ENCODE measurements at places on chromosomes 5 and 9.
A peak's percentile ranks its signal among the peaks of the same experiment; 100 is the strongest.

GRCh38 chr5:112125903-112126302 lies 293.2 kb downstream of the EPB41L4A start:
- no peak overlapping the region for H3K4me3 ChIP-seq
- DNase-seq: no peak
- no peaks in the 10 kb centered on the region for H3K4me1 ChIP-seq
- H3K27ac ChIP-seq: no peak overlapping the region
- H3K27me3 ChIP-seq: no peaks in the 10 kb centered on the region

DNA sequence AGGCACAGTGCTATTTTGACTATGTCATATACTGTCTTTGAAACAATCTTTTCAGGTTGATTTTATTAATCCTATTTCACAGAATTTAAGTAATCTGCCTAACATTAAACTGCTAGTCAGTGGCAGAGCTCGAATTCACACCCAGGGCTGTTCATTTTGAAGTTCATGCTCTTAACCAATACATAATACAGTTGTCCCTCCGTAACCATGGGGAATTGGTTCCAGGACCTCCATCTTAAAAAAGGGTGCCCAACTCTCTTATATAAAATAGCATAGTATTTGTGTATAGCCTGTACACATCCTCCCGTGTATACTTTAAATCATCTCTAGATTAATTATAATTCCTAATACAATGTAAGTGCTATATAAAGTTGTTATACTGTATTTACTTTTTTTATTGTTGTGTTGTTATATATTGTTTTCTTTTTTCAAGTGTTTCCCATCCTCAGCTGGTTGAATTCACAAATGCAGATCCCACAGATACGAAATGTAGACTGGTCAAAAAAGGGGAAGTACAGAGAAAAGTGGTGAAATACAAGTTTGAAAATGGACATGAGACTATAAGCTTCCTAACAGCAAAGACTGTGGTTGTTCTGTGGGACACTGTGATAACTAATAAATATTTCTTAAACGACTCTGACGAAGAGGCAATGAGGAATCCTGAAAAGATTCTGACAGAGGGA lies 18.3 kb downstream of the RFX3 start:
- H3K27me3 ChIP-seq: no peaks in the 10 kb centered on the region
- DNase-seq: no peak
- no peak overlapping the region for H3K4me3 ChIP-seq
- no peaks in the 10 kb centered on the region for H3K36me3 ChIP-seq
- peak overlapping the region; percentile 40 for H3K27ac ChIP-seq
- peaks cover 9% of the 10 kb centered on the region for H3K4me1 ChIP-seq

DNA sequence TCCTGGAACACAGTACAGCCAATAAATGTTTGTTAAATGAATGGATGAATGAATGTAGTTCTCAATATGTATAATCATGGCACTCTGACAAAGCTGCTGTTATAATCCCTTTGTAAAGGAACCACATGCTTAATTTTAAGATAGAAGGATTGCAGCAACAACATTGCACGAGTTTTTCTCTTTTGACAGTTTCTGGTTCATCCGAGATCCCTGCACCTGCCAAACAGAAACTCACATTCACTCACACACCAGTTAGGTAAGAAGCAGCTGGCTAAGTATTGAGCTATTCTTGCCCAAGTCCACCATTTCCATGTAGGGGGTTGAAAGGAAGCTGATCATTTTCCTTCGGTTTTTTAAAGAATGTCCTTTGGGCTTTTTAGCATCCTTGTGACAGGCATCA lies 133.7 kb upstream of the MAP1B start:
- H3K27me3 ChIP-seq: no peaks in the 10 kb centered on the region
- no peak overlapping the region for H3K4me3 ChIP-seq
- no peak for DNase-seq

GRCh38 chr9:34170237-34170991 lies 8.4 kb upstream of the UBAP1 start:
- peak overlapping the region; percentile 38 for H3K27ac ChIP-seq
- peaks cover 12% of the 10 kb centered on the region for H3K4me1 ChIP-seq
- DNase-seq: no peak
- no peaks in the 10 kb centered on the region for H3K27me3 ChIP-seq
- no peak overlapping the region for H3K4me3 ChIP-seq

GRCh38 chr9:135373151-135373685 lies 106.4 kb upstream of the PPP1R26 start:
- no peaks in the 10 kb centered on the region for H3K4me1 ChIP-seq
- no peaks in the 10 kb centered on the region for H3K36me3 ChIP-seq
- no peak for DNase-seq
- H3K27me3 ChIP-seq: peaks cover 3% of the 10 kb centered on the region
- H3K27ac ChIP-seq: no peak overlapping the region

GRCh38 chr9:136254381-136255165 lies 9.0 kb upstream of the QSOX2 start:
- H3K4me1 ChIP-seq: no peaks in the 10 kb centered on the region
- H3K36me3 ChIP-seq: no peaks in the 10 kb centered on the region
- H3K27me3 ChIP-seq: peaks cover 39% of the 10 kb centered on the region
- no peak overlapping the region for H3K4me3 ChIP-seq
- no peak for DNase-seq

- no peak for DNase-seq
- H3K27ac ChIP-seq: no peak overlapping the region
- no peaks in the 10 kb centered on the region for H3K36me3 ChIP-seq
- no peaks in the 10 kb centered on the region for H3K27me3 ChIP-seq
- no peaks in the 10 kb centered on the region for H3K4me1 ChIP-seq
- H3K4me3 ChIP-seq: no peak overlapping the region
Observed at GRCh38 chr9:111836311-111836710, 41.6 kb upstream of the SHOC1 start.

DNA sequence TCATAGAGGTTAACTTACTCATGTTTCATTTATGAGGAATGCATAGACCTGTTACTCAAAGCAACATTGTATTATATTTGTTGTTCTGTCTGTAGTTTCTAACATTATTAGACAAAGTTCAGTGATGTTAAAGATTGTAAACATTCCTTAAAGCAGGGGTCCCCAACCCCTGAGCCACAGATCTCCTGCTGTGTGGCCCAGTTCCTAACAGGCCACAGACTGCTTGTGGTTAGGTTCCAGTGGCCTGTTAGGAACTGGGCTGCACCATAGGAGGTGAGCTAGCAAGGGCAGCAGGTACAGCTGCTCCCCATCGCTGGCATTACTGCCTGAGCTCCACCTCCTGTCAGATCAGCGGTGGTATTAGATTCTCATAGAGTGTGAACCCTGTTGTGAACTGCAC lies 181.1 kb downstream of the KDM4C start:
- DNase-seq: no peak
- H3K36me3 ChIP-seq: no peaks in the 10 kb centered on the region
- peaks cover 5% of the 10 kb centered on the region for H3K4me1 ChIP-seq

DNA sequence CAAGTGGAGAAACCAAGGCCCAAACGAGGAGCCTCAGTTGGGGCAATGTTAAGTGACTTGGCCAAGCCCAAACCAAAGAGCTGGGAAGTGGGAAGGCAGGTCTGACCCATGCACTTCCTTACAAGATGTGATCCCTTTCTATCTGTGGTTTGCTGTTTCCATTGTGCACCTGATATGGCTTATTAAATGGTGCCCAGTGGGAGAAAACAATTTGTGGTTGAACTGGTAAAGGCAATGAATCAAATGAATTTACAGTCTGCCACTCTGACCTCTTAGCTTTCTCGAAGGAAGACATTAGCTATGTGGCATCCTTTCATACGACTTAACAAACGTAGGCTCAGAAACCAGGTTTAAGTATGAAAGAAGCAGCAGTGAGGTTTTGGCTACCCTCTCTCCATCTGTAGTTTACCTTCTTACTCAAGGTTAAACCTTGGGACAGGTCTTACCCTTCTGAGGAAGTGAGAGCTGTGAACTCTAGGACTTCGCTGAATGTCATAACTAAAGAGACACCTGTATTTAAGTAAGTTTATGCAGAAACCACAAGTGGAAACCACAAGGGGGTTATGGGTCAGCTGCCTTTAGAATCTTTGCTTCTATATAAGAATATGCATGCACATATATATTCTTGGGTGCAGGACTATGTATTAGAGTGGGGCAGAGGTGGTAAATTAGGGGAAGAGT lies 100.5 kb upstream of the SPATA31D4 start:
- no peaks in the 10 kb centered on the region for H3K36me3 ChIP-seq
- peaks cover 5% of the 10 kb centered on the region for H3K4me1 ChIP-seq
- no peak overlapping the region for H3K27ac ChIP-seq
- H3K4me3 ChIP-seq: no peak overlapping the region

GRCh38 chr5:126483156-126483555 lies 59.9 kb downstream of the GRAMD2B start:
- H3K27me3 ChIP-seq: no peaks in the 10 kb centered on the region
- no peak overlapping the region for H3K27ac ChIP-seq
- DNase-seq: no peak
- H3K4me3 ChIP-seq: no peak overlapping the region

DNA sequence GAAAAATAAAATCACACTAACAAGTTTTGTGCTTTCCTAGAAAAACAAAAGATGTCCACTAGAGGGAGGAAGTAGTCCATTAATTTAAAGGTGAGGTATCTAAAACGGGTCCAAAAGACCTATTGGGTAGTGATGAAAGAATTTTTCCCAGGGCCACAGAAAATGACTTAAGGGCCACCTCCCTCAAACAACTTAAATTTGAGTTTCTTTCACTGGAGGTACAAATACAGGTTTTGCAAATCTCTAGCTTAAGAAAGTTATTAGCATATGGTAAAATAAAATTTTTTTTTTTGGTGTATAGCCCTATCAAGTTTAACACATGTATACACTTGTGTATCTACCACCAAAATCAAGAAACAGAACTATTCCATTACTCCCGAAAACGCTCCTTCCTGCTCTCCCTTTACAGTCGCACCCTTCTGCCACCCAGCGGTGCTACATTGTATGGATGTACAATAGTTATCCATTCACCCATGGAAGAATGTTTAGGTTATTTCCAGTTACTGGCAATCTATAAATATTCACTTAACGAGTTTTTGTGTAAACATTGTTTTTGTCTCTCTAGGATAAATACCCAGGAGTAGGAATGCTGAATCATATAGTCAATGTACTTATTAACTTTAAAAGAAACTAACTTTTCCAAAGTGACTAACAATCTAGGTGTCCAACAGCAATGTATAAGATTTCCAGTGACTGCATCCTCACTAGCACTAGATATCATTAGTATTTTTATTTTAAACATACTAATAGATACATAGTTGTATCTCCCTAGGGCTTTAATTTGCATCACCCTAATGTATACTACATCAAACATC lies 21.9 kb downstream of the DEPDC1B start:
- H3K4me3 ChIP-seq: no peak overlapping the region
- peaks cover 12% of the 10 kb centered on the region for H3K4me1 ChIP-seq
- H3K27me3 ChIP-seq: no peaks in the 10 kb centered on the region
- H3K36me3 ChIP-seq: no peaks in the 10 kb centered on the region
- peak overlapping the region; percentile 43 for H3K27ac ChIP-seq
- DNase-seq: peak; percentile 85

- DNase-seq: no peak
- no peak overlapping the region for H3K27ac ChIP-seq
- H3K4me1 ChIP-seq: no peaks in the 10 kb centered on the region
- no peaks in the 10 kb centered on the region for H3K36me3 ChIP-seq
- H3K27me3 ChIP-seq: no peaks in the 10 kb centered on the region
- no peak overlapping the region for H3K4me3 ChIP-seq
Observed at GRCh38 chr5:155316070-155316714, 302.6 kb downstream of the KIF4B start.

DNA sequence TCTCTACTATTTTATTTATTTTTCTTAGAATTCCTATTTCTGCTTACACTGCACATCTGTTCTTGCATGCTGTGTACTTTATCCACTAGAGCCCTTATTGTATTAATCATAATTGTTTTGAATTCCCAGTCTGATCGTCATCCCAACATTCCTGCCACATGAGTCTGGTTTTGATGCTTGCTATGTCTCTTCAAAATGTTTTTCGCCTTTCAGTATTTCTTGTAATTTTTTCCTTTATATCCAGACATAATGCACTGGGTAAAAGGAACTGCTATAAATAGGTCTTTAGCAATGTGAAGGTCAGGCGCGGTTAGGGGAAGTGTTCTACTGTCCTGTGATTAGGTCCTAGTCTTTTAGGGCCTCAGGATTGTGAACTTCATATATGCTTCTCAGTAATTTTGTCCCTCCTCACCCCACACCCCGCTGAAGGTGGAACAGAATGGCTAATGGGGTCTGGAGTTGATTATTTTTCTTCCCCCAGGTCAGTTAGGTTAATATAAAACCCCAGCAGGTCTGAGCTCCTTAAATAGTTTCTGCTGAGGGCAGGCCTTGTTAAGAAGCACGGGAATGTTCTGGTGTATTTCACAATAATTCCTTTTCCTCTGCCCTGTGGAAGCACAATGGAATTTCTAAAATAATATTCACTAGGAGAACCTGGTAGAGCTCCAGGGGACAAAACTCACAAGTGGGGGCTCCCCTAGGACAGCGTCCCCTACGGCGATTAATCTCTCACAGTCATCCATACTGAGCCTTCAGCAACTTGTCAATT lies 146.6 kb upstream of the TUT7 start:
- no peaks in the 10 kb centered on the region for H3K27me3 ChIP-seq
- H3K27ac ChIP-seq: peak overlapping the region; percentile 16
- H3K36me3 ChIP-seq: no peaks in the 10 kb centered on the region
- H3K4me1 ChIP-seq: no peaks in the 10 kb centered on the region
- no peak overlapping the region for H3K4me3 ChIP-seq

- H3K27ac ChIP-seq: peak overlapping the region; percentile 11
- H3K4me1 ChIP-seq: peaks cover 9% of the 10 kb centered on the region
- H3K27me3 ChIP-seq: no peaks in the 10 kb centered on the region
- DNase-seq: no peak
- no peaks in the 10 kb centered on the region for H3K36me3 ChIP-seq
Observed at GRCh38 chr9:116547729-116548426, 139.2 kb upstream of the TRIM32 start.

GRCh38 chr5:115458003-115458409 lies 86.6 kb downstream of the FEM1C start:
- H3K36me3 ChIP-seq: no peaks in the 10 kb centered on the region
- no peaks in the 10 kb centered on the region for H3K27me3 ChIP-seq
- H3K4me3 ChIP-seq: no peak overlapping the region
- H3K4me1 ChIP-seq: peaks cover 3% of the 10 kb centered on the region

- no peak overlapping the region for H3K27ac ChIP-seq
- no peak overlapping the region for H3K4me3 ChIP-seq
- H3K4me1 ChIP-seq: no peaks in the 10 kb centered on the region
- H3K36me3 ChIP-seq: no peaks in the 10 kb centered on the region
- no peaks in the 10 kb centered on the region for H3K27me3 ChIP-seq
Observed at GRCh38 chr5:166353580-166353979, 1937.9 kb upstream of the WWC1 start.

- H3K27me3 ChIP-seq: no peaks in the 10 kb centered on the region
- H3K36me3 ChIP-seq: no peaks in the 10 kb centered on the region
- H3K27ac ChIP-seq: peak overlapping the region; percentile 79
- peaks cover 81% of the 10 kb centered on the region for H3K4me1 ChIP-seq
Observed at GRCh38 chr9:131733541-131734061, 6.3 kb downstream of the RAPGEF1 start.

Measured in transverse colon (tissue), 4 donors.